Hypothalamus (tissue), 51 donors: ENCODE measurements at places on chromosomes 1 and 21.

DNA sequence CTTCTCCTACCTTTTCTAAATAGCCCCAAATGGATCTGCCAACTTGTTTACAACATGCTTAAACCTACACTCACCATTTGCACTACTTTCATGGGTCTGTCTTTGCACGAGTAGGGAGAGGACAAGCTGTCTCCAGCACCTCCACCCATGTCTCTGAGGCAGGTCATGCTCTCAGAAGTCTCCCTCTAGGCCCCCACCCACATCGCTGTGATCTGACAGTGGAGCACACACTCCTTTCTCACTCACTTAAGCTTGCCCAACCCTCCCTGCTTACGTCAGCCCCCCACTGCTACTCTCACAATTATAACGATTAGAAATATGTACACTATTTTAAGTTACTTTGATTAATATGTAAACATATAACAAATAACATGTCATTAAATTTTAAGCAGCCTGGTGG, 141.1 kb downstream of the KCNH1 start:
- no peak for DNase-seq

- no peak for DNase-seq
Observed at GRCh38 chr21:25912402-25912746, 177.6 kb downstream of the GABPA start.

DNA sequence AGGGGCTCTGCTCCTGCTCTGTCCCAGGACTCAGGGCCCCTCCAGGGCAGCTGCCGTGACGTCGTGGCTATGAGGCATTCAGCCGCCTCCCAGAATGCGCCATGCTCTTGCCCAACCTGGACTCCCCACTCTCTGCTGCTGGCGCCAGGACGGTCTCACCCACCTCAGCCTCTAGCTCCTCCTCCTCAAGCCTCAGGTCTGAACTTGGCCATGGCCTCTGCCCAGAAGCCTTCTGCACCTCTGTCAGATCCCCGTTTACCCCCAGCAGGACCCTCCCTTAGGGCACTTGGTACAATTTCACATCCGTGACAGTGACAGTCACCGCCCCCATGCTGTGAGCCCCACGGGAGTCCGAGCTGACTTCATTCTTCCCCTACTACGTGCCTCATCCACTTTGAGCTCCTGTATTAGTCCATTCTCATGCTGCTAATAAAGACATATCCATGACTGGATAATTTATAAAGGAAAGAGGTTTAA, 4.9 kb downstream of the CSTB start:
- DNase-seq: no peak

DNA sequence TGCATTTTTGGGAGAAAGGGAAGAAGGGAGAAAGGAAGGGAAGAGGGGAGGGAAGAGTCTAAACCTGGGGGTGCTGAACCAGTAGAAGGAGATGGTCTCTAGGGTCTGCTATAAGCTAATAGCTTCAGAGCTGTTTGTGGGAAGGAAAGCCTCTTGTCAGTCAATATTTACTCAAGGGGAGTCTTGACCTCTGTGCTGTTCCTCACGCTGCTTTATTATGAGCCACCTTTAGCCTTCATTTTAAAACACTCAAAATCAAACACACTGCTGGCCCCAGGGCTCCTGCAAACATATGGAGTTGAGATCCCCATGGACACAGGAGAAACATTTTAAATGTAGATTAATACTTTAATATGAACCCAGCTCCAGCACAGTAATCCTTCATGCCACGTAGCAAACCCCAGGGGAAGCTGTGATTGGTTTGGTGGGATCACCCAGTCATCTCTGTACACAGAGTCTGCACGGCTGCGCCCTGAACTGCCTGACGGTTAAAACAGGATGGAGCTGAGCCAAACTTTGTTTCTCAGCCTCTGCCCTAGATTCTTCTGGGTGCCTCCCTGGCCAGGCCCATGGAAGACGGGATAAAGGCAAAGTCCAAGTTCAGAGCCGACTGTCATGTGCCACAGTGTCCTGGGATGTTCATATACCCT, 40.2 kb upstream of the VWA5B1 start:
- no peak for DNase-seq

- no peak for DNase-seq
Observed at GRCh38 chr1:27868932-27869718, 3.2 kb upstream of the THEMIS2 start.

GRCh38 chr1:206486995-206487788, 16.9 kb downstream of the IKBKE start:
- no peak for DNase-seq

- DNase-seq: no peak
Observed at GRCh38 chr1:41517062-41517438, 32.6 kb upstream of the EDN2 start.

GRCh38 chr1:218402786-218403120, 57.6 kb downstream of the TGFB2 start:
- no peak for DNase-seq

GRCh38 chr1:20183616-20184271, 2.2 kb upstream of the UBXN10 start:
- DNase-seq: no peak

- DNase-seq: no peak
Observed at GRCh38 chr1:153509729-153510354, 25.9 kb downstream of the S100A6 start.

GRCh38 chr1:221740993-221741702, 741 bp downstream of the DUSP10 start:
- no peak for DNase-seq

- DNase-seq: no peak
Observed at GRCh38 chr1:56339786-56340465, 239.4 kb downstream of the PLPP3 start.

GRCh38 chr1:205584732-205585131, 47.1 kb downstream of the ELK4 start:
- DNase-seq: no peak

GRCh38 chr1:184471686-184472085, 84.9 kb downstream of the C1orf21 start:
- DNase-seq: no peak

DNA sequence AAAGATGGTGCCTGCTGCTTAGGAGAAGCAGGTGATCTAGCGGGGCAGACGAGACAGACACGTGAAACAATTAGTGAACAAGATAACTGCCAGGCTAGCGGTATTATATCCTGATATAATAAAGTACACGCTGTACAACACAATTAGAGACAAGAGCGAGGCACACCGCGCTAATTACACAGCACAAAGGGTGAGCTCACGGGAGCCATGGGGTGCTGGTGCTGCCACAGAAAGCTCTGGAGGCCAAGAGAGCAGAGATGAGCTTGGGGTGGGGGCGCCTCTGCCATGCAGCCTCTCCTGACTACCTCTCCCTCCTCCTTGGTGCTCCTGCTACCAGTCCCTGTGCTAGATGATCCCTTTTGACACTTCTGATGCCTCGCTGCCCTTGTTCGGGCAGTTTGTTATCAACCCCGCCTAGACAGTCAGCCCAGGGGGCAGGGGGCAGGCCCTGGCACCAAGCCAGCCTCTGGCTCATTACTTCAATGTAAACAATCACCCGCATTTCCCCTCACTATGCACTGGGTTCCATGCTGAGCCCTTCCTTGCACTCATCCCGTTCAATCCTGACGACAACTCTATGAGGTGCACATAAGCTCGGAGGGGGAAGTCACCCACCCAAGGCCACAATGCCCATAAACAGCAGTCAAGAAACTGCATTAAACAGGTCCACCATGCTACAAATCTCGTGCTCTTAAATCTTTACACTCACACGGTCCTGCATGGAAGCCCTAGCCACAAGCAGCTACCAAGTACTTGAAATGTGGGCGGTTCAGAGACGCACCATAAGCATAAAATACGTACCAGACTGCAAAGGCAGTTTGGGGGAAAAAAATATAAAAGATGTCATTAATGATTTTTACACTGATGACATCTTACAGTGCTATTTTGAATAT, 103.0 kb downstream of the SSBP3 start:
- DNase-seq: no peak

- no peak for DNase-seq
Observed at GRCh38 chr1:23216771-23217420, 406 bp downstream of the HTR1D start.

- DNase-seq: no peak
Observed at GRCh38 chr1:83641206-83641658, 357.7 kb downstream of the TTLL7 start.

DNA sequence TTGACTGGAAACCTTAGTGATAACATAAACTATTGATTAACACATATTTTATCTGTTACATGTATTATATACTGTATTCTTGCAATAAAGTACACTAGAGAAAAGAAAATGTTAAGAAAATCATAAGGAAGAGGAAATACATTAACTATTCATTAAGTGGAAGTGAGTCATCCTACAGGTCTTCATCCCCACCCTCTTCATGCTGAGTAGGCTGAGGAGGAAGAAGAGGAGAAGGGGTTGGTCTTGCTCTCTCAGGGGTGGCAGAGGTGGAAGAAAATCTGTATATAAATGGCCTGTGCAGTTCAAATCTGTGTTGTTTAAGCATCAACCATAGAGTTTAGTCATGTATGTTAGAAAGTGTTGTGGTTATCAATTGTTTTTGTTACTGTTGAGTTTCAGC, 66.1 kb upstream of the CHODL start:
- no peak for DNase-seq

- no peak for DNase-seq
Observed at GRCh38 chr1:78104322-78104721, 58.6 kb downstream of the GIPC2 start.

GRCh38 chr1:11516961-11517635, 38.1 kb downstream of the DISP3 start:
- no peak for DNase-seq

DNA sequence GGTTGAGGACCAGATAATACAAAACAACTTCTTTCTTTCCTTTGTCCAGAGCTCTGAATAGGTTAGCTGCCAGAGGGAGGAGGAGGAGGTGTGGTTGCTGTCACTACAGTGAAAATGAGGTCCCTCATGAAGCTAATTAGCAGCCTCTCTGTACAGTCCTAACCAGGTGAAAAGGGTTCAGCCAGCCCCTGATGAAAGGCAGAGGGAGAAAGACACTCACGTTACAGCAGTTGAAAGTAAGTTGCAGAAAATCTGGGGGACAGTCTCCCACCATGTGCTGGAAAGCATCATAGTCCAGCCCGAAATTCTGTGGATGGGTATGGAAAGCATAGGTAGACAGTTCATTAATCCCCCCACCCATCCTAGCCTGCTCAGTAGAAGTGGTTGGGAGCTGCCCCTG, 6.2 kb upstream of the MUTYH start:
- no peak for DNase-seq

GRCh38 chr1:150976879-150977694, 2.5 kb upstream of the CERS2 start:
- DNase-seq: peak; percentile 68

DNA sequence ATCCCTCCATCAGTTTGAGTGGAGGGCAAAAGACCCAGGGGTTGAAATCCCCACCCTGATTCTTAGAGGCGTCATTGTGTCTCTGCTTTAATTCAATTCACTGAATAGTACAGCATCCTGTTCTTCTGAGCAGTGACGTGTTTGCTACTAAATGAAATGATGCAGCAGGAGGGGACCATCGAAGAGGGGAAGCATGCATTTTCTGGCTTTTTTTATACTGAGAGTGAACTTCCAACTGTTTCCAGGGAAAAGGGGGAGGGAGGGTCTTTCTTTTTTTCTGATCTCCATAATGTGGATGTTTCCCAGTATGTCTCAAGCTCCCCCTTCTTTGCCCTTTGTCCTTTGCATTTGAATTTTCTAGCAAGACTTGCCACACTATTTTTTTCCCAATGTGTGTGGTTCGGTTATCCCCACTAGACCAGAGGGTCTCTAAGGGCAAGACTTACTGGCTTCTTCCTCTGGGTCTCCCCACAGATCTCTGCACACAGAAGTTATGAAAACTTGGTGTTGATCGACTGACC, 2.7 kb downstream of the INTS3 start:
- DNase-seq: no peak

DNA sequence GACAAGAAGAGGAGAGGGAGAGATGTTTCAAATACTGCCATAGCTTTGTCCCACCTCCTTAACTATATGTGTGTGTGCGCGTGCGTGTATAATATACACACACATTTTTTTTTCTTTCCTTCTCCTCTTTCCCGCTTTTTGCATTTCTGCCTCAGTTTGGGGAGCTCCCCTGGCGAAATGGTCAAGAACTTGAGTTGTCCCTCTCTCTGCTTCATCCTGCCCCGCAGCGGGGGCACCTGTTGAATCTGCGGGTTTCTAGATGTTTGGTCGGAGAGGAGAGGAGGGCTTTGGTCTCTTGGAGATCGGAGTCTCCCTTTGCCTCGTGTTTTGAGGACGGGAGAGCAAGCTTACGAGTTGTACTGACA, 504 bp downstream of the SCCPDH start:
- DNase-seq: no peak

- DNase-seq: no peak
Observed at GRCh38 chr1:45796946-45797345, 6.5 kb upstream of the MAST2 start.

DNA sequence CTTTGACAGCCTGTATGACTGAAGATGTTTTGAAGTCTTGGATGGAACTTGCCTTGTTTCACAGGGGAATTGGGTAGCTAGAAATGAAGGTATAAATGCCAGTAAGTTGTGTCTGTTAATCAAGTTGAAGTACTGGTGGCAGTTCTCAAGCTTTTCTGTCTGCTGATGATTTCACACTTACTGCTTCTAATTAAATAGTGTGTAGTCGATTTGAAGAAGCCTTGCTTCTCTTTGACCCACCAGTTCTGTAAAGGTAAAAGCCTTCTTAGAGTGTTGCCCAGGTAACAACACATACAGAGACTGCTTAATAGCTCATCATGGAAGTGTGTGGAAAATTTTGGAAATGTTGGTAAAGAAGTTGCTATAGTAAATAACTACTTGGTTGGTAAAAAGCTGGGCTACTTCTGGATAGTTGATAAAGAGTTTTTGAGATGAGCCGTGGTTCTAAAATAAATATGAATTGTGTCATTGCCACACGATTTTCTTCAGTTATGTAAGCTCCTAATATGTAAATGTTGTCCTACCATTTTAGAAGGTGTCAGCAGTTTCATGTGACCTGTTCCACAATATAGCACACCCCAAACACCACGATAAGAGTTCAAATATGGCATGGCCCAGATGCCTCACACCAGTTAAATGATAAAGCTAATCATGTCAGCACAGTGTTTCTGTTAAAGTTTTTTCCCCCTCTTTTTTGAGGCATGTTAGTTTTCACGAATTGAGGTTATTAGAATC, 7.4 kb downstream of the RABGAP1L start:
- DNase-seq: no peak
